Eye (tissue), 1 donor: ENCODE measurements at places on chromosomes 11 and 22.
A peak's percentile ranks its signal among the peaks of the same experiment; 100 is the strongest.

- DNase-seq, result no peak
These were observed 114.9 kb downstream of the ETS1 start for GRCh38 chr11:128472128-128473089.

DNA sequence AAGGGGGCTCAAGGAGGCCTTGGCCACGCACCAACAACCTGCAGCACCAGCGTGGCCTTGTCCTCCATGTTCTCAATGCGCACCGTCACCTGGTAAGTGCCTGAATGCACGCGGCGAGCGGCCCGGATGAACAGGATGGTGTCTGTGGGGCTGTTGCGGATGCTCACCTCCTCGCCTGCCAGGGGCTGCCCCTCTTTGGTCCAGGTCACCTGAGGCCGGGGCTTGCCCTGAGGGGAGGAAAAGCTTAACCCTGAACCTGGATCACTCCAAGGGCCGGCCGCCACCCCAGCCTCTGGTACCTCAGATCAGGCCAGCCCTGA, 19.0 kb downstream of the MYBPC3 start:
- DNase-seq, result no peak

DNA sequence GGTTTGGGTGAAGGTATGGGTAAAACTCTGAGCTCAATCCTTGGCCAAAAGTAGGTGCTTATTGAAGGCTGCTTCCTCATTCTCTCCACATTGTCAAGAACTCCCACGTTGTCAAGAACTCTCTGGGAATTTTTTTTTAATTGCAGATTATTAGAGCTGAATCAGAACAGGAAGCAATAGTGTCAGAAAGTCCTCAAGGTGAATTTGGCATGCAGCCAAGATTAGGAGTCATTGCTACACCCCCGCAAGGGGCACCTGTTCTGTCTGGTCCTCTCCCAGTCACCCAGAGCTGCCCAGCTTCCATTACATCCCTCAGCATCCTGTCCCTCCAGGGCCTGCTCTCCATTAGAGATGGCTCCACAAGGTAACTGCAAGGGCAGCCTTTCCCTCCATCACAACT, 996.5 kb downstream of the OPCML start:
- DNase-seq, result no peak

- no peak for DNase-seq
These were observed 6.9 kb upstream of the RAB1B start for GRCh38 chr11:66261578-66261977.

DNA sequence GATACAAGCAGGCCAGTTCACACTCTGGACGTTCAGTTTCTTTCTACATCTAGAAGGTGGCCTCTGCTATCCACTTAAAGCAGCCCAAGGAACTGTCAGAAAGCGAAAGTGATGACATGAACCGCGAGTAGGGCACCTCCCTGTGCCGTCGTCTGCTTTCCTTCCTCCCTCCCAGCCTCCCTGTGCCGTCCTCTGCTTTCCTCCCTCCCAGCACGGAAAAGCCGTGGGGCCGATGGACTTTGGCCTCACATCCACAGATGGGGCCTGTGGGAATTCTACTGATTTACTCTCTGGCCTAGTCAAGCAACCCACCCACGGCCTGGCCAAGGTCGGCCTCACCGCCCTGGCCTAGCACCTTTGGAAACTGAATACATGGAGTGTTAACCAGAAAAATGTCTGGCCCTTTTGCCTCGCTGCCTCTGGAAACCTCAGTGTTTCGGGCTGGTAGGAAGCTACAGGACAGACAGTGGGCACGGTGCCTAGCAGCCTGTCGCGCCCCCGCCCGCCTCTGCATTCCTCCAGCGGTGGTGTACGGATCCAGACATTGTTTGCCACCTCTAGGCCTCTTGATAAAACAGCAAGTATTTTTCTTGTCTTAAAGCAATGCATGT, 14.2 kb downstream of the PEX26 start:
- no peak for DNase-seq

DNA sequence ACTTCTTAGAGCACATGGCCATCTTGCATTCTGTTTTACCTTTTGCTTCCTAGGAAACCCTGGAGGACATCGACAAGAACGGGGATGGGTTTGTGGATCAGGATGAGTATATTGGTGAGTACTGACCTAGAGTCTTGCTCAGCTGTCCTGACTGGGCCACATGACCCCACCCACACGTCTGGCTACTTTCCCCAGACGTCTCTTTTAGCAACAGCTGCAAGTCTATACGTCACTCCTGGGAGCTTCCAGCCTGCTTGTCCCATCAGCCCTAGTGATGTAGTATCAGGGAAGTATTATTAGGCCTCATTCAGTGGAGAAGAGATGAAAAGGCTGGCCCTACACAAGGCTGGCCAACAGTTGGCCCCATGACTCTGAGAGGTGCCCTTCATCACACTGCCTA, 9.6 kb downstream of the RCN1 start:
- no peak for DNase-seq

DNA sequence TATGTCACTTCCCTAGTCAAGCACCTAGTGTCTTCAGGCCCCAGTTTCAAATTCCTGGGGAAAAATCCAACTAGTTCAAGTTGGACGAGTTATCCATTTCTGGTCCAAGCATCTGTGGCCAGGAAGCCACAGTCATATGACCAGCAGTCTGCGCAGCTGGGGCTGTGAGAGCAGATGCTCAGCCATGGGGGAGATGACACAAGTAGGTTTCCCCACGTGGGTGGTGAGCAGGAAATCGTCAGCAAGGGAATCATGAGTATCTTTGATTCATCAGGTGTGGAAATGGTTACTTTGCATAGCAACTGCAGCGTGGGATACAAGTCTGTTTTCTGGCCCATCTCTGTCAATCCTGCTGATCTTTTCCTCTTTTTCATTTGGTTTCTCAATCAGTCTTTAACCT, 185.3 kb downstream of the C11orf91 start:
- DNase-seq, result no peak

DNA sequence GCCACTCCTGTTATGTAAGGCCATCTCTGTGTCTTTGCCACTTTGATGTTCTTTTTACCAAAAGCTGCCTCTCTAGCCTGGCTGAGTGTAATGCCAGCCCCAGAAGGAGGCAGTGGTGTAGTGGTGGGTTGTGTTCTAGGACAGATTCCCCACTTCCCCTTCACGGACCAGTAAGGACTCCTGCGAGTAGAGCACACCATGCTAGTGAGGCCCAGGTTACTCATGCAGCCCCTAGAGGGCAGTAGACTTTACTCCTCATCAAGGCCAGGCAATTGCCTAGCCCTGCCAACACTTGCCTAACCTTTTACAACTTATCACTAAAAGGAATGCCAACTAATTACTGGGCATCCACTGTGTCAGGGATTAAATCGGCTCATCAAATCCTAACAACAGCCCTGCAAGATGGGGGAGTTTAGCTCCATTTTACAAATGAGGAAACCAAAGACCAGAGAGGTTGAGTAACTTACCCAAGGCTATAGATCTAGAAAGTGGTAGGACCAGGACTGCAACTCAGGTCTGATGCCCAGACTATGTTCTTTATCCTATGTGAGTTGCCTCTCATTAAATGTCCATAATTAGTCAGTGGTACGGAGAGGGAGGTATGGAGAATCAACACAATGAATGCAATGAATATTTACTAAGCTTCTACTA, 75.3 kb downstream of the APIP start:
- DNase-seq, result no peak

- DNase-seq, result no peak
These were observed 4.9 kb upstream of the CYTH4 start for GRCh38 chr22:37277384-37277783.

- DNase-seq, result no peak
These were observed 27.3 kb upstream of the MUC5AC start for GRCh38 chr11:1130276-1131032.

- DNase-seq, result no peak
These were observed 147.5 kb downstream of the LARGE1 start for GRCh38 chr22:33772745-33773144.

- no peak for DNase-seq
These were observed 102.9 kb downstream of the CCDC81 start for GRCh38 chr11:86477495-86478155.

DNA sequence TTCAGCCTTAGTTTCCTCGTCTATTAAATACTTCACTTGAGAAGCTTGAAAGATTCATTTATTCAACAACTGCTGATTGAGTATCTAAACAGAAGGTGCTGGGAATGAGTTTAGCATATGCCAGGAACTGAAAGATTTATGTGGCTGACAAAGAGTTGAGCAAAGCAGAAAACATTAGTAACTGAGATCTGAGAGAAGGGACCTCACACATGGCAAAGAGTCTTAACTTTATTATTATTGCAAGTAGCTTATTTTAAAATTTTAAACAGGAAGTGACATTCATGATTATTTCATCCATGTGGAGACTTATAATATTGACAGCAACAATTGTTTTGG, 133.6 kb downstream of the CASP12 start:
- DNase-seq, result no peak

- DNase-seq, result peak; percentile 24
These were observed 3.1 kb downstream of the FDX1 start for GRCh38 chr11:110432713-110433392.

DNA sequence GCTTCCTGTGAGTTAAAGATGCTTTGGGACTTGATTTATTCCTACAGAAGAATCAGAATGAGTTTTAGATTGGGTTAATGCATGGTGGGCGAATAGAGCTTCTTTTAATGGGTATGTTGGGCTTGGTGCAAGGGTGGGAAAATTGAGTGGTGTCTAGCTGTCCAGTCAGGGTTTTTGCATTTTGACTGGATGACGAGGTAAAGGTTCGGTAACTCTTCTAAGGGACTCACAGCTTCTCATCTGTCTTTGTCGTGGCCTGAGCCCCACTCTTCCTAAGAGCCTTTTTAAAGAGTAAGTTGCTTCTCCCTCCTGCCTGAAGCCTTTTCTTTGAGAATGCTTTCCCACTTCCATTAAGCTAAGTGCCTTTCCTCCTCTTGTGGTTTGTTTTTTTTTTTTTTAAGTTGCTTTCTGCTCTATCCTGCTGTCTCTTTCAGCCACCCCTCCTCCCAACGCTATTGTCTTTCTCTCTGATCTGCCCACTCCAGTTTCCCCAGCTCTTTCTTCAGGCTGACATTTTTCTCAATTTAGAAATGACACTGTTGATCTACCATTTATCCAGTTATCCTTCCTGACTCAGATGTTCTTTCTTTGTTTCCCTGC, 1.1 kb downstream of the DPF2 start:
- DNase-seq, result peak; percentile 22

GRCh38 chr11:121645001-121645400, 192.2 kb upstream of the SORL1-AS1 start:
- no peak for DNase-seq

DNA sequence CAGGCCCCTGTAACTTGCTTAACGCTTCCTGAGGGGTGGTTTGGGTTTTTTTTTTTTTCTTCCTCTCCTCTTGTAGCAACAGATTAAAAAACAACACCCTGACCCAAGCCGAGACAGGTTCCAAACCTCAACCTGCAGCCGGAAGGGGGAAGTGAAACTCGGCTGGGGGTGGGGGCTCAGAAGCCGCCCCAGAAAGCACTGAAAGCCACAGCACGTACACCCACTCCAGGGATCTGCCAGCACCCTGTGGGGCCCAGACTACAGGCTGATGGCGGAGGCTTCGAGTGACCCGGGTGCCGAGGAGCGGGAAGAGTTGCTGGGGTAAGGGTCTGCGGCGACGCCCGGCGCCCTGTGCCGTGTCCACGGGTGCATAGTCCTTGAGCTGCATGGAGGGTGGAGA, at the start of gene LSP1:
Gene LSP1 (plus strand): TSS at position 208 of the 400 bp plus-strand sequence. CDS start 61 bp downstream, at position 269.
- DNase-seq, result no peak

DNA sequence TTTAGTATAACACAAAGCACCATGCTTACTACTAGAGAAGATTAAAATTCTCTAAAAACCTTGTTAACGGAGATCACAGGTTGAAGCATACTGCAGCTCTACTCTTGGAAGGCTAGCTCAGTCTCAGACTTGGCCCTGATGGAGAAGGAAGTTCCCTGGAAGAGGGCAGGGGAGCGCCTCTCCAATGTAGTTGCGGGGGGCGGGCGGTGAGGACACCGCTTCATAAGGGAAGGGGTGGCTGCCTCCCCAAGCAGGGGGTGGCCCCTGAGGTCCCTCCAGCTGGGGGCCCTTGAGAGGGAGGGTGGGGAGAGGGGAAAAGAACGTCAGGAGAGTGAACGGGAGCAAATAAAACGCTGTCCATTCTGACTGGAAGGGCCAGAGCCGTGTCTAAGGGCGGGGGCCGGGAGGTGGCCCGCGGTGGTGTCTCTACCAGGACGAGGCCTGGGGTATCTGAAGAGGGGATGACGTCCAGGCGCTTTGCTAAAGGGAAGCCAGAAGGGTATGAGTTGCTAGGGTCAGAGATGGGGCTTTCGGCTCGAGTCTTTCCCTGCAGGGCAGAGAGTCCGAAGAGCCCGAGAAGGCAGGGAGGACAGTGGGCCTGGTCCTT, 553 bp upstream of the USP47 start:
- peak; percentile 84 for DNase-seq

GRCh38 chr11:72220696-72221363, 3.7 kb upstream of the INPPL1 start:
- no peak for DNase-seq

DNA sequence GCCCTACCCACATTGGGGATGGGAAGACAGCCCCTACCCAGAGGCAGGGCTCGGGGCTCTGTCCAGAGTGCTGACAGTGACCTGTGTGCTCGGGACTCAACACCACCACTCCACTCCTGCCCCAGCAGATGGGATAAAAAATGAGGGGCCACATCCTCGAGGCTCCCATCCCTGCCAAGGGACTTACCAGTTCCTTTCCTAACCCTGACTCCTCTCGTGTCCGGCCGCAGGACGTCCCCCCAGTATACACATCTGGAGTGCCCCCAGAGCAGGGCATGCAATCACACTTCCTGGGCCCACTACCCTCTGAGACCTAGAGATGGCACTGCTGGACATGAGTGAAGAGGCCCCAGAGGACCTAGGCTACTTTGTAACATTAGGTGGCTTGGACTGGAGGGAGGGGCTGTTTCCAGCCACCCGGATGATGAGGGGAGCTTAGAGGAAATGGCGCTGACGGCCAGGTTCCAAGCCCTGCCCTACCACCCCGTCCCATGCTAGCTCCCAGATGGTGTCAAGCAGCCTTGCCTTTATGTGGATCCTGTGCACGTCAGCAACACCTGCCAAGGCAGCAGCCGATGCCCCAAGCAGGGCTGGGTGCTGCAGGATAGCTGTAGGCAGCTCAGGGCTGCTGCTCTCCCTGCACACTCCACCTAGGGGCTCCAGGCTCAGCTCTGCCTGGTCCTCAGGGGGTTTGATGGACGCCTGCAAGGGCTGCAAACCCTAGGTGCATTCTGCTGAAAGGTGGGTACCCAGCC, 86.6 kb downstream of the DGCR2 start:
- DNase-seq, result peak; percentile 38

GRCh38 chr11:6681505-6681904, 1.6 kb downstream of the MRPL17 start:
- no peak for DNase-seq

- DNase-seq, result no peak
These were observed 184.4 kb upstream of the B3GAT1 start for GRCh38 chr11:134596404-134596803.

DNA sequence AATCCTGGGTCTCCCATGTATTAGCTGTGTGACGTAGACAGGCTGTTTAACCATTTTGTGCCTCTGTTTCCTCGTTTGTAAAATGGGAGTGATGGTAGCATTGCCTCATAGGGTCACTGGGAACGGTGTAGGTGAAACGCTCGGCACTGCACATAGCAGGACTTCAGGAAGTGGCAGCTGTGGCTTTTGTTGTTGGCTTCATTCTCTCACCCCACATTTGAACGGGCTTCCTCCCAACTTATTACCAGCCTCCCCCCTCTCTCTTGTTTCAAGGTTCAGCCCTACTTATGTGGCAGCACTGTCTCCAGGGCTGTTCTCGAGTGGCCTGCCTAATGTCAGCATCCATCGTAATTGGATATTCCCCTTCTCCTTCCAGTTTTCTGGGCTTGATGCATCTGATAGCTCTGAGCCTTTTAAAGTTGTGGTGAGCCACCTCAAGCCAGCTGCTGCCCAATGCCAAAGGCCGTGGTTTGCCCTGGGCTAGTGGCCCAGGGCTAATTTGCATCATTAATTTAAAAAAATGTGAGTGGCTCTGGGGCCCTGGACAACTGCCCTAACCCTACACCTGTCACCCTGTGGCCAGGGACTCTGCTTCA, 217.8 kb upstream of the TBCEL start:
- DNase-seq, result no peak
